ENCODE measurements at places on chromosomes 5 and 9.
A peak's percentile ranks its signal among the peaks of the same experiment; 100 is the strongest.

DNA sequence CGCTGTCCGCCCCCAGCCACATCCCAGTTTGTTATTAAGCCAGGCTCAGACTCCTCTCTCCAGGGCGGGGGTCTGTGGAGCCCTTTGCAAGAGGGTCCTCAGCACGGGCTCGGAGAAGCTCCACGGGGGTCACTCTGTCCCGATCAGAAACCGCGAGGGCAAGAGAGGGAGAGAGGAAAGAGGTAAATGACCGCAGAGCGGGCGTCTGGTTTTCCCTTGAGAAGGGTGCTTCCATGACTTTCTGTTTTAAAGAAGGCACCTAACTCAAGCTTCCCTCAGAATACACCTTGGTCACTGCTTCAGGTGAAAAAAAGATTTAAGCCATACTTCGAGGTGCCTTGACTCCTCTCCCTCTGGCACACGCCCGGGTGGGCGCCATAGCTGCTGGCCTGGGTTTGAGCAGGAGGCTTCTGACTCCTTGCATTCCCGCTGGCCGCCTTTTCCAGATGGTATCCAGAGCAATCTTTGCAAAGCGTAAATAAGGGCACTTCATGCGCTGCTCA, 5.8 kb upstream of the TERT start:
- DNase-seq: no peak

- DNase-seq: no peak
These were observed 172.0 kb upstream of the SEMA6A start for GRCh38 chr5:116746668-116747067.

DNA sequence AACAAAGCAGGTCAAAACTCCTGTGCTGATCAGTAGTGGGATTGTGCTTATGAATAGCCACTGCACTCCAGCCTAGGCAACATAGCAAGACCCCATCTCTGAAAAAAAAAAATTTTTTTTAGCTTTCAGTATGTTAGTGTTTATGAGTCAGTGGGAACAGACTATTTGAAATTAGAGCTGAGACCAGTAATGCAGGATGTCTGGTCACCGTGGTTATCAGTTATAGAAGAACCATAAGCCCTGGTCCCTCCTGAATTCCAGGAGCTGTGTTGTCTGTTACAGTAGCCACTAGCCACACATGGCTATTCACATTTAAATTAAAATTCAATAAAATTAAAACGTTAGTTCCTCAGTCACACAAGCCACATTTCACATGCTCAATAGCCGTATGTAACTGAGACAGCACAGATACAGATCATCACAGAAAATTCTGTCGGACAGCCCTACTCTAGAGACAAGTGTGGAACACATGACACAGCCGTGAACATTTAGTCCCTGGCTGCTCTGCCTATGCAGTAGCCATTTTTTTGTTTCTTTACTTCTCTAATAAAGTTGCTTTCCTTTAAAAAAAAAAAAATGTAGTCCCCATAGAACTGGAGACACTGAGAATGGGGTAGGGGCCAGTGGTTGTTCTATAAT, 96.1 kb upstream of the SAP30L start:
- DNase-seq: no peak

DNA sequence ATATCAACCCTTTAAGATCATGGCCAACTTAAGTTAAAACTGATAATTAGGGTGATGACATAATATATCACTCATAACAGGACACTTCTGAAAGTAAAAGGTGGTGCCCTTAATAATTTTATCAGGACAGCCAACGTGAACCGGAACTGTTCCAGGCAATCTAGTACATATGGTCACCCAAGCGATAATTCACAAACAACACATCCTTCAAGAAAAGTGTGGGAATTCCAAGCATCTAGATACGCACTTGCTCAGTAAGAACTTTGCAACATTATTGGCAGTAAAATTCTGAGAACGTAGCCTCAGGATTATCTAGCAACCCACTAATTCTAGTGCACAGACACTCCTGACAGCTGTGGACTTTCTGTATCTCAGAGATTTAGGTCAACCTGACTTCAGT, 85.7 kb downstream of the ALDH7A1 start:
- no peak for DNase-seq

DNA sequence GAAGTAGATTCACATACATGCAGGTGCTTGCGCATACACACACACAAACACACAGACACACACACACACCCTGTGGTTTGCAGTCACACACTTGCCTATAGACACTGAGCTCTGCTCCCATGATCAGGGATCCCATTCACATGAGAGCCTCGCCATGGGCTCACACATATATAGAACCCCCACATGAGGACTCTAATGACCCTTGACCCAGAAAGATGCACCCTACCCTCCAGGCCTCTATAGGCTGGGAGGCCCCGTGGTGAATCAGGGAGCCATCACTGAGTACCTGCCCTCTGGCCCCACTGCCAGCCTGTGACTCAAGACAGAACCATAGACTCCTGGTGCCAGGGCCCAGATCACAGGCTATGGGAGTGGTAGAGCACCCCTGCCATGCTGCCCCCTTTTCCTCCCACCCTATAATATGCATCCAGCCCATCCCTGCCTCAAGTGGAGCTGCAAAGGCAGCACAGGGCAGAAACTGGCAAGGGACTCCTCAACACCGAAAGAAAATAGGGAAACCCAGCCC, 3.3 kb upstream of the AQP3 start:
- no peak for DNase-seq

- no peak for DNase-seq
These were observed 49.7 kb downstream of the MYO10 start for GRCh38 chr5:16886366-16886736.

DNA sequence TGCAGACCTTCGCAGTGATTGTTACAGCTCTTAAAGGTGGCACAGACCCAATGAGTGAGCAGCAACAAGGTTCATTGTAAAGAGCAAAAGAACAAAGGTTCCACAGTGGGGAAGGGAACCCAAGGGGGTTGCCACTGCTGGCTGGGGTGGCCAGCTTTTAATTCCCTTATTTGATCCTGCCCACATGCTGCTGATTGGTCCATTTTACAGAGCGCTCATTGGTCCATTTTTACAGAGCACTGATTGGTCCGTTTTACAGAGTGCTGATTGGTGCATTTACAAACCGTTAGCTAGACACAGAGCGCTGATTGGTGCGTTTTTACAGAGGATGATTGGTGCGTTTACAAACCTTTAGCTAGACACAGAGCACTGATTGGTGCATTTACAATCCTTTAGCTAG, 360.6 kb upstream of the DAB2 start:
- no peak for DNase-seq

GRCh38 chr5:154885439-154885838, 27.0 kb downstream of the CNOT8 start:
- DNase-seq: no peak

GRCh38 chr5:137071526-137071925, 427.6 kb downstream of the SPOCK1 start:
- DNase-seq: no peak

GRCh38 chr5:37029436-37029835, 152.9 kb downstream of the NIPBL start:
- DNase-seq: no peak

DNA sequence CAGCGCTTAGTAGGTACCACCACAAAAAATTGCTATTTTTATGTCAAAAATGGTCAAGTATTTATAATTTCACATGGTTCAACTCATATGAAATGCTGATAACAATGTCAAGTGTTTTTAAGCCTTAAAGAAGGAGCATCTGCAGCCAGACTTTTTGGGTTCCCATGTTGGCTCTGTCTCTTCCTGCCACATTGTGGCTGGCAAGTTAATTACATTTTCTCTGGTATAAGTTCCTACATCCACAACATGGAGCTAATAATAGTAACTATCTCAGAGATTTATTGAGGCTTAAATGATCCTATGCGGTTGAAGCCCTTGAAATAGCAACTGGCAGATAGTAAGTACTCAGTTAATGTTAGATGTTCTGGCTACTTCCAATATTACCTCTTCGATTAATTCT, 5.4 kb downstream of the ATP10B start:
- no peak for DNase-seq

GRCh38 chr9:95142315-95142714, 175.2 kb downstream of the FANCC start:
- no peak for DNase-seq

DNA sequence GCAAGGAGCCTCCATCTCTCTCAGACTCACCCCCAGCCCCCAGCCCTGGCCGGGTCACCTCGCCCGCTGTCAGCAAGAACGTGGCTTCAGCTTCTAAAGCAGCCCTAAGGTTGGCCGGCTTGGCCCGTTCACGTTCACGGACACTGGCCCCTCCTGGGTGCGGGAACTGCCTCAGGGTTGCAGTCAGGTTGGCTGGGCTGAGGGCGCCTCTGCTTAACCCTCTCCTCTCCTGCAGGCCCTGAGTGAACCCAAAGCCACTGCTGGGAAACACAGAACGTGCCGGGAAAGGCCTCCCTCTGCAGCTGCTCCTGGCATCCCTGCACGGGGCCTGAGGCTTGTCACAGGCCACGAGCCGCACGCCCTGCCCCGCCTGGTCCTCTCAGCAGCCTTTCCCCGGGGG, 40.1 kb upstream of the UBAC1 start:
- no peak for DNase-seq

DNA sequence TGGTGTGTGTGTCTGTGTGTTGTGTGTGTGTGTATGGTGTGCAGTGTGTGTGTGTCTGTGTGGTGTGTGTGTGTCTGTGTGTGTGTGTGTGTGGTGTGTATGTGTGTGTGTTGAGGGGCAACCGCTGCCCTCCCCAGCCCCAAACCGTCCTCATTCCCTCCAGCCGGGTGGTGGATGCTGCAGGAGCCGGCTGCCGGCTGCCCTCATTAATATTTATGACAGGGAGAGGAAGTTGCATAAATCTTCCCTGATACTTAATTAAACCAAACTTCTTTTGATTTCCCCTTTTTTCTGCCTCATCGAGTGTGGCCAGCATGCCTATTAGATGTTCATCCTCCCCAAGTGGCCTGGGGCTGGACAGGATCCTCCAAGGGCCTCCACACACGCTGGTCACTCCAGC, 121.4 kb upstream of the MVB12B start:
- DNase-seq: no peak

DNA sequence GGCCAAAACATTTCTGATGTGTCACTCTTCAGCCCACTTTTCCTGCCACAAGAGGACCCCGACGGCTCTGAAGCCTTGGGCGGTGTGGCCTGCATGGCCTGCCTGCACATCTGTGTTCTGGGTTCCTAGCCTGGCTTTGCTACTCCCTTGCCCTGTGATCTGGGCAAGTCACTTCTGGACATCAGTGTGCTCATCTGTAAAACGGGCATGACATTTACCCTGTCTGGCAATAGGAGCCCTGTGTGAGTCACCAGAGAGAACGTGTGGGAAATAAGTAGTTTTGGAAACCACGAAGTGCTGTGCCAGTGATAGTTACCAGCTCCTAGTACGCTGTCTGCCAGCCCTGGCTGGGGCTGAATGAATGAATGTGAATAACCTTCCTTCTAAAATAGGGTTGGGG, 90.8 kb downstream of the MACROH2A1 start:
- no peak for DNase-seq

DNA sequence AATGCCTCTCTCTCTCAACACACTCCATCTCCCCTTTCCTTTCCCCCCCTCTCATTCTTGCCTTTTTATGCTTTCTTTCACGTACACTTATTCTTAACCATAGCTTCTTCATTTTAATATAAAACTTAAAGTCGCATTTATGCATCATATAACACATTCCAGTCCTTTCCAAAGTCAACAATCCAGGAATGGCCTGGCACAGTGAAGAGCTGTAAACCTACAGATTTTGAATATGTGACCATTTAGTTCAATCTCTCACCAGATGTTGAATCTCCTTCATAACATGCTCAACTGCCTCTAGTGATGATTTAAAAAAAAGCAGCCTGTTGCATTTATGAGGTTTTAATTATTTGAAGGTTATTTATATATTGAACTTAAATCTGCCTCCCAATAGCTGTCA, 186.2 kb upstream of the GRAMD2B start:
- no peak for DNase-seq

DNA sequence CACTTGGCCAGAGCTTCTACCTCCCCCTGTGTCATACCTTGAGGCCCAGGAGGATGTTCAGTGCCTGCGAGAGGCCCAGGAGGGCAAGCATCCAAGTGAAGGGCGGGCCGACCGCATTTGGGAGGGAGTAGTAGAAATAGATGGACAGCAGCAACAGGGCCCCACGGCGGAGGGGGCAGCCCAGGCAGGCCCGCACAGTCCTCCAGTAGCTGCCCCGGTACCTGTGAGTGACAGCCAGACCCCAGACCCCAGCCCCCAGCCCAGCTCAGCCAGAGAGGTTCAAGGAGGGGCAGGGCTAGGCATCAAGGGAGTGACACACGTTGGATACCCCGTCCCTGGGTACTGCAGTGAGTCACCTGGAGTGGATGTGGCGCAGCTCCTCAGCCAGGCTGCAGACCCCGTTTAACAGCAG, 1.4 kb downstream of the STING1 start:
- no peak for DNase-seq

- no peak for DNase-seq
These were observed 95.4 kb downstream of the CAVIN4 start for GRCh38 chr9:100673249-100673648.

DNA sequence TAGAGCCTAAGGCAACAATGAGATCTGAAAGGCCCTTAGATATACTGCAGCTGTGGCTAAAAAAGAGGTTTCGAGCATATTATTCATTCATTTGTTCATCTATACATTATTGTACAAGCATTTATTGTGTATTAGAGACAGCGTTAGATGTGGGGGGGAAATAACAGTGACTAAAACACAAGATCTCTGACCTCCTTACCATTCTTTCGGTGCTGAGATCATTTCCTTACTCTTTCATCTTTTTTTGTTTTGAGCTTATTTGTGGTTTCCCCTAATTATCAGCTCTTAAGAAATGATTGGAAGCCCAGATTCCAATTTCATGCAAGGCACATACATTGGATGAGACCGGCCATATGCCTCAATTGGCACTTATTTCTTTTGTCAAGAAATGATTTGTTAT, 113.2 kb downstream of the SEC61B start:
- DNase-seq: no peak

- no peak for DNase-seq
These were observed 1509.7 kb downstream of the MAT2B start for GRCh38 chr5:165015126-165015525.

- no peak for DNase-seq
These were observed at the start of gene ZNF454 for GRCh38 chr5:178940569-178941360. TSS of gene ZNF454 (plus strand) at chr5:178941198. CDS start at chr5:178942792, 1,594 bp downstream.

- DNase-seq: peak; percentile 27
These were observed 796 bp downstream of the LNPEP start for GRCh38 chr5:96936431-96937320.

- DNase-seq: no peak
These were observed 2.1 kb downstream of the ARSI start for GRCh38 chr5:150300496-150301169.

DNA sequence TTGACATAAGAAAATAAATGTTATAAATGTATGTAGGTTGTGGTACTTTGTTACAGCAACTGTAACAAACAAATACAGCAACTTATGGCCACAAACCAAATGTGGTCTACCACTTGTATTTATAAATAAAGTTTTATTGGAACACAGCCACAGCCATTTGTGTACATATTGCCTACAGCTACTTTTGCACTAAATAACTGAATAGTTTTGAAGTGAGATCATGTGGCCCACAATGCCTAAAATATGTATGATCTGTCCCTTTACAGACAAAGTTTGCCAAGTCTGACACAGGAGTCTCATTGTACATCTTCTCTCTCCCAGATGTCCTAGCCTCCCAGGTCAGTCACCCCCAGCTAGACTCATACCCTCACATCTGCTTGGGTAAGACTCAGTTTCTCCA, 283.6 kb upstream of the PRDM9 start:
- no peak for DNase-seq

Data from stimulated activated CD8-positive, alpha-beta memory T cell treated with anti-CD3 and anti-CD28 coated beads, Interleukin-15, amount 100 ng/mL, for 24 hours (primary cell).